ENCODE measurements at places on chromosomes 12 and 14.

GRCh38 chr12:25058012-25058411, 109.1 kb upstream of the BCAT1 start:
- no peak for DNase-seq

DNA sequence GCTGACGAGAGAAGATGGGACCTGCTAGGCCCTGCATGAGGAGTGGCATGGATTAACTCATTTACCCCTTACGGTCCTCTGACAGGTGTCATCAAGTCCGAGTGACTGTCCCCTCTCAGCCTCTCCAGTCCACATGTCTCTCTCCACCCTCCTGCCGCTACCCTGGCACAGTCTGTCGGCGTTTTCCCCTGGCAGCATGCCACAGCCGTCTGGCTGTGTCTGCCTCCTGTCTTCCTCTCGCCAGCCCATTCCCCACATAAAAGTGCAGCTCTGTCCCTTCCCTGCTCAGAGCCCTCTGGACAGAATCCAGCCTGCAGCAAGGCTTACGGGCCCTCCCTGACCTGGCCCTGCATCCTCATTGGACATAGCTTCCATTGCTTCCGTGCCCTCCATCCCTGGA, 45.6 kb downstream of the UBE3B start:
- peak; percentile 61 for DNase-seq

GRCh38 chr14:89669193-89669592, 252.2 kb upstream of the FOXN3 start:
- no peak for DNase-seq

- peak; percentile 99 for DNase-seq
These were observed 12.4 kb upstream of the SNAPC1 start for GRCh38 chr14:61749867-61750266.

- DNase-seq: no peak
These were observed 18.7 kb upstream of the EPYC start for GRCh38 chr12:91023326-91024004.

GRCh38 chr12:81010641-81011040, 67.2 kb upstream of the ACSS3 start:
- no peak for DNase-seq

GRCh38 chr12:100799770-100800169, 5.2 kb downstream of the ANO4 start:
- DNase-seq: no peak
